ENCODE measurements at places on chromosomes 13 and 19.
A peak's percentile ranks its signal among the peaks of the same experiment; 100 is the strongest.

DNA sequence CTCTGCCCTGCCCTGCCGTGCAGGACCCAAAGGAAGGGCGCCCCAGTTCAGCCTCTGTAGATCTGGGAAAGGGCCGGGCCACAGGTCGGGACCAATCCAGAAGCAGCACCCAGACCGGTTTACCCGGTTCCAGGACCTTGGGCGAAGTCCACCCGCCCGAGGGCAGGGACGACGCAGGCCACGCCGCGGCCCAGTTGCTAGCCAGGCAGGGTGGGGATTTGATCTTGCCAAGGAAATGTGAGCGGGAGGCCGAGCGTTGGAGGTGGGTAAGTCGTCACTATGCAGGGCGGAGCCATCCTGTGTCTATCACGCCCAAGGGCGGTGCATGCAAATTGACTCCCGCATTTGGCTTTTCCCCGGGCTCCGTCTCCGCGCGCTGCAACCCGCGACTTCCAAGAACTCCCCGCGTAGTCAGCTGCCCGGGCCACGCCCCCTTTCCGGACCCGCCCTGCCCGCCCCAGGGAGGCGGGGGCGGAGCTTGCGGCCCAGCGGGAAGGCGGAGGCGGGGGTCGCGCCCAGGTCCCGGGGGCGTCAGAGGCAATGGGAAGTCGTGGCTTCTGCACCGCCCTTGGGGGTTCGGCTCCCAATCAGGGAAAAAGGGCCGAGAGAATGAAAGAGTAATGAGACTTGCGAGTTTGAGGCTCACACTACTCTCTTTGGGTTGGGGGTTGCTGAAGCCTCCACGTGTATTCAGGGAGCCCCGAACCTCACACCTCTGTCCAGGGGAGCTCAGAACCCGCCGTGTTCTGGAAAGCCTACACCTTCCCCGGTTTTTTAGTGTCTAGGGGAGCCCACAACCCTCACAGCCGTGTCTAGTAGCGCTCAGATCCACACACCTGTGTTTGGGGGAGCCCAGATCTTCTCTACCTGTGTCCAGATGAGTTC is 12.8 kb downstream of the IER2 start:
- peak; percentile 99 for DNase-seq

GRCh38 chr19:19777692-19778091 is 43.9 kb downstream of the ZNF506 start:
- DNase-seq = no peak

DNA sequence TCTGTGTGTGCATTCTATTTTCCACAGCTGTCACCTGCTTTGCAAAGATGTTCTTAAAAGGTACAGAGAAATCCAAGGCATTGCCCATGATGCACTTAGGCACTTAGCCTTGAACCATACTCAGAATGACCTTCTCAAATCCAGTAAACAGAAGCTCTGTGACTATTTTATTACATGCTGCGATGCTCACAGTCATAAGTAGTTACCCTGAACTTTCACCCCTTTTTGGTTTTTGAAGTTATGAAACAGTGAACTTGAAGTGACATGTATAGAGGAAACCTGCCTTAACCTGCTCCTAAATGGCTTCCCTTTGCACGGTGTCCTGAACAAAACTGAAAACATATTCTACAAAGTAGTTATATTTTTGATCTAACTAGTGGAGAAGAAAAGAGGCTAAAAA is 100.4 kb downstream of the SLC10A2 start:
- DNase-seq = no peak

DNA sequence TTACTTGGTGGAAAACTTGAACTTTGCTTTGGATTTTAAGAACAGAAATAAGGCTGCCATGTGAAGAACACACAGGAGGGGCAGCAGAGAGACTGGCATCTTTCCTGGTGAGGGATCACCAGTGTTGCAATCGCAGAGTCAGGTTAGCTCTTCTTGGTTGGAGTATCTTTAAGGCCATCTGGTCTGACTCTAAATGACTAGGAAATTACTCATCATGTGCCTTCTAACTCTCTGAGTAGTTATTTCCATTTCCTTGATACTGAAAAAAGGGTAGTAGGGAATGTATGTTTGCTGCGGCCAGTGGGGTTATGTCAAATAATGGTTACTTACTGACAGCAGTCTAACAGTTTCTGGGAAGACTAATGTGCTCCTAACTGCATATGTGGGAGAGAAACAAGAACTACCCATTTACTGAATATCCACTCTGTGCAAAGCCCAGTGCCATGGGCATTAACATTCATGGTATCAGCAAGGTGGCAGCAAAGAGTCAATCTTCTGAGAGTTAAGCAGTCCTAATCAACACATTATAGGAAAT is 122.1 kb downstream of the COG6 start:
- peak; percentile 36 for DNase-seq

DNA sequence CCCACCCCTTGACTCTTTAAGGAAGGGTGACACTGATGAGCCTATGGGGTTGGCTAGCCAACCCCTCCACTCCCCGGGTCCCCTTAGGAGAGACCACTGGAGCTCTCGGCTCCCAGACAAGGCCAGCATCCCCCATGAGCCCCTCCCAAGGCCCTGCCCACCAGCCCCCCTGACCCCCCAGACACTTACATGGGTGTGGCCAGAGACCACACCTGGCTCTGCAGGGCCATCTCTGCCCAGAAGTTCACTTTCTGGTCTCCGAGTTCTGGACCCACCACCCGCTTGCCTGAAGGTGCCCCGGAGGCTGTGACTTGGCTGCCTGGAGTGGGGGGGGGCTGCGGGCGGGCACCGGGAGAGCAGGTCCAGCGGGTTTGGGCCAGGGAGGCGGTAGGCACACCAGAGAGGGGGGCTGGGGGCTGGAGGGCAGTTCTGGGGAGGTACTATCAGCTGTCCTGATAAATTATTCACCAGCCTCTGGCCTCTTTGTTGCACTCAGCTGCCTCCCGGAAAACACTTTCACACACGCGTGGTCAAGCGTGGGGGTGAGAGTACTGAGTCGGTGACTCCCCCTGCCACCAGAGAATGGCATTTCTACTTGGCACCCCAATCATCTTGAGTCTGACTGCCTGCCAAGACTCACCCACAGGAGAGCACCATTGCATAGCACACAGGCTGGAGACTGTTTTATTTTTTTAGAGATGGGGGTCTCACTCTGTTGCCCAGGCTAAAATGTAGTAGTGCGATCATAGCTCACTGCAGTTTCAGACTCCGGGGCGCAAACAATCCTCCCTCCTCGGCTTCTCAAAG is at the start of gene PALM3:
Gene PALM3 (minus strand): TSS at position 326 of the 807 bp plus-strand sequence. CDS start 96 bp downstream, at position 230.
- peak; percentile 90 for DNase-seq

GRCh38 chr13:96181911-96182310 is 92.0 kb downstream of the HS6ST3 start:
- DNase-seq = no peak

GRCh38 chr13:48511621-48512230 is 21.2 kb downstream of the RCBTB2 start:
- DNase-seq = no peak

DNA sequence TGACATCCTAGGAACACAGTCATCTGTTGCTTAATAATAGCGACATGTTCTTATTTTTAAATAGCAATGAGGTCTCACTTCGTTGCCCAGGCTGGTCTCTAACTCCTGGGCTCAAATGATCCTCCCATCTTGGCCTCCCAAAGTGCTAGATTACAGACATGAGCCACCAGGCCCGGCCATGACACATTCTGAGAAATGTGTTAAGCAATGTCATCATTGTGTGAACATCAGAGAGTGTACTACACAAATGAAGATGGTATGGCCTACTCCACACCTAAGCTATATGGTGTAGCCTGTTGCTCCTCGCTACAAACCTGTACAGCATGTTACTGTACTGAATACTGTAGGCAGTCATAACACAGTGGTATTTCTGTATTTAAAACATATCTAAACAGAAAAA is 24.6 kb upstream of the GARRE1 start:
- no peak for DNase-seq

- no peak for DNase-seq
Observed at GRCh38 chr19:29623726-29624488, 17.8 kb downstream of the POP4 start.

DNA sequence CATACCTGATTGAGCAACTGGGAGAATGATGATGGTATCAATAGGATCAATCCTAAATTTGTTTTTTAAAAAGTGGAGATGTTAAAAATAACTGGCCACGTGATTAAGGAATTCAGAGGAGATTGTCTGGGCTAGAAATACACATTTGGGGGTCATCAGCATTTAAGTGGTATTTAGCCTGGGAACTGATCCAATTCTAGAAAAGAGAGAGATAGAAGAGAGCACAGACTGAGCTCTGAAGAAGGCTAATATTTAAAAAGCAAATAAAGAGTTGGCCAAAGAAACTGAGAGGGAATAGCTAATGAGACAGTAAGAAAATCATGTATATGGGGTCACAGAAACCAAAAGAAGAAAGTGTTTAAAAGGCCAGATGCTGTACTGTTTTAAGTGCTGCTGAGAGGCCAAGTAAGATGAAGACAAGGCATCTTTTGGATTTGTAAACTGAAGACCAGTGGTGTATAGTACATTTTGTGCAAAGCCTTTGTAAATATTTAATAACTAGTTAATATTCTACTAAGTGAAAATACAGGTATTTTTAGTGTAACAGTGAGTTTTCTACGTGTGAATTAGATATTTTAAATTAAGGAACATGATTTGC is 40.2 kb downstream of the UBL3 start:
- peak; percentile 36 for DNase-seq

GRCh38 chr13:49341941-49342340 is 94.2 kb downstream of the CDADC1 start:
- no peak for DNase-seq

DNA sequence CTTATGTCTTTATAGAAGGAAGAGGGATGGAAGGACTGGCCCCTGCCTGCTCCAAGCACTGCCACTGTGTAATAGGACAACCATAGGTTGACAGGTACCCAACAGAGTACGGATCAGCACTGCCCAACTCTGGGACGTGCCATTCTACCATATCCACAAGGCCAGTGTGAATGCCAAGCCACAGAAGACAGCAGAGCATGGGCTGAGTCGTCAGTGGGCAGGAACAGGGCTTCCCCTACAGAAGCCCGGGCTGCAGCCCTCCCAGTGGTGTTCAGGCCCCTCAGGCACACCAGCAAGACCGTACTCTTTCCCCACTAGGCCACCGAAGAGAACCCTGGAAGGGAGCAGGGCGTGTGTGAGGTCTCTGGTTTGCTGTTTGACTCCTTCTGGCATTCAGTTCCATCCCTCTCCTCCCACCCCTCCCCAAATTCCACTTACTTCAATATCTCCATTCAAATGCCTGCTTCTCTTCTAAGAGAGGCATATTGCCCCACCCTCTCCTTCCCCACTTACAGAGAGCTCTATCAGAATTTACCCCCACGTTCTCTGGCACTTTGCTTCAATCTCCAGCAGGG is 209.4 kb downstream of the FOXO1 start:
- DNase-seq = no peak

- DNase-seq = no peak
Observed at GRCh38 chr19:46578450-46578849, 22.7 kb upstream of the CALM3 start.

DNA sequence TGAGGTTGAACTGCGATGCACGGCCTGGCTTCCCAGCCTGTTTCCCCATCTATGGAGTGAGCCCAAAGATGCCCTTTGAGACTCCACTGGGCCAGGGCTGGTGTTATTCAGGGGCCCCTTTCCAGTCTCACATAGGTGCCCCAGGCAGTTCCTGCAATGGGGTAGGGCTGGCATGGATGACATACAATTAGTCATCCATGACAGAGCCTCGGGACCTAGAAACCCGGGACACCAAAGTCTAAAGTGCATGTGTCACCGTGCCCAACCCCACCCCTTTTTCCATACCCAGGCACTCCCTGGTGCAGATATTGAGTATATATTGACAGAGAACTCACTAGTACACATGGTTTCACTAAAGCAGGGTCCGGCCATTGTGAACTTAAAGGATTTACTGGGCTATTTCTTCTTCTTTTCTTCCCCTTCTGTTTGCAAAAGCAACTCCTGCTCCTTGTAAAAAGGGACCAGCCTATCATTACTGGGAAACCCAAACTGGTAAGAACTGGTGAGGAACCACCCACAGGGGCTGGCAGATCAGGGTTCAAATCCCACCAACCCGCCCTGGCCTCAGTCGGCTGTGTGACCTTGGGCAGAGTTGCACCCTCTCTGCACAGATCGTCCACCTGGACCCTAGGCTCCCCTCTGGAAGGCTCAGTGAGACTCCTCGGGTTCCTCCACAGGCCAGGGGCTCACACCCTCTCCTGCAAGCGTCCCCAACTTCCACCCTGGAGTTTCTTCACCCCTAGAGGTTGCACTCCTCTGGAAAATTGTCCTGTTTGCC is 2.7 kb downstream of the B3GNT3 start:
- peak; percentile 90 for DNase-seq

DNA sequence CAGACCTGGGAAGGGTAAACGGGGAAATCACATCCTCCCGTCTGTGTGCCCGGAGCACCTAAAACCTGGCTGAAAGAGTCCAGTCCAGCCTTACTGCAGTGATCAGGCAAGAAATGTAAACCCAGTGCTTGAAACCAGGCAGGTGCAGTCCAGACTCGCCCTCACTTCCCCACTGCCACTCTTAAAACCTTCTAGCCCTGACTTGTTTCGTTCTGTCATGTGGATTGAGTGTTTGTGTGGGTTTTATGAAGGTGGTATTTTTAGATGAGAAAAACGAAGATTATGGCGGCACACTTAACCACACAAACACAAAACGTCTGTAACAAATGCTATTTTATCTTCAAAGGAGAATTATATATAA is 839 bp upstream of the CKAP2 start:
- DNase-seq = peak; percentile 74

GRCh38 chr13:100600915-100601314 is 12.3 kb upstream of the GGACT start:
- no peak for DNase-seq

- no peak for DNase-seq
Observed at GRCh38 chr13:78201411-78201810, 282.8 kb upstream of the EDNRB start.

- DNase-seq = no peak
Observed at GRCh38 chr13:113962975-113963374, 10.9 kb downstream of the C13orf46 start.

GRCh38 chr19:5782945-5783919 is 1.3 kb downstream of the PRR22 start:
- no peak for DNase-seq

- no peak for DNase-seq
Observed at GRCh38 chr13:37453246-37453645, 145.3 kb downstream of the POSTN start.

GRCh38 chr19:17326595-17326966 is 8.1 kb downstream of the ANO8 start:
- DNase-seq = no peak

GRCh38 chr13:112131713-112132113 is 64.8 kb downstream of the SOX1 start:
- DNase-seq = peak; percentile 13

GRCh38 chr13:40653527-40654318 is 12.7 kb downstream of the FOXO1 start:
- no peak for DNase-seq

GRCh38 chr13:24207841-24208667 is 47.5 kb downstream of the SPATA13 start:
- no peak for DNase-seq

DNA sequence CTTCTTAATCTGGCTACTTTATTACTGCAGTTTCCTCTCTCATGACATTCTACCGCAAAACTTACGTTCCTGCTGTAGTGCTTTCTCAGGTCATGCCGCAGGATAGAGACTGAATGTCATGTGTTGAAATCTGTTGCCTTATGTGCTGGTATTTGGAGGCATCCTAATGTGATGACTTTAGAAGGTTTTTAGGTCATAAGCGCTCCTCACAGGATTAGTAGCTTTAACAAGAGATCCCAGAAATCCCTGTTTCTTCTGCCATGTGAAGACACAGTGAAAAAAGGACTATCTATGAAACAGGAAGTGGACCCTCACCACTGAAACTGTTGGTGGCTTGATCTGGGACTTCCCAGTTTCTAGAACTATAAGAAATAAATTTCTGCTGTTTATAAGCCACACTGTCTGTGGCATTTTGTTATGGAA is 209.3 kb downstream of the LACC1 start:
- no peak for DNase-seq
